ENCODE measurements at places on chromosomes 4 and X.

DNA sequence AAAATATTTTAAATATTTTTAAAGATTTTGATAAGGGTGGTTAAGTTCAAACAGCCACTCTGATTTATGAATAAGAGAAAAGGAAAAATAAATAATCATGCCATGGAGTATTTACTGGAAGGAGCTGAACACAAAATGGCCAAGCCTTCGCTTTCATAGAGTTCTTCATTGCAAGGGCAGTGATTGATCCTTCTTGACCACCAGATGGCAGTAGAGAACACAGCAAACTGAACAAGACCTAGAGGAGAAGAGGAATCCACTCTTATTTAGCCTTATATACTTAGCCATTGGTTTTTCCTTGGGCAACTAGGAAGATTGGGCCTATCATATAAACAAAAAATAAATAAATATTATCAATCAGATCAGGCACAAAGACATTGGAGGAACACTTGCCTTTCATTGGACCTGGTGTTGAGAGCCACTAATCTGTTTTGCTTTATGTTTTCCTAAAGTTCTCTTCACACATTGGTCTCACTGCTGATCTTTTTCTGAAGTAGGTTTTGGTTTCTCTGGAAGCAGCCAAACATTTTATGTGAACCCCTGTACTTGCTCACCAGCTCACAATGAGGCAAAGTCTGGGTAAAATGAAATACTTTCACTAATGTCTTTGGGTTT is 58.1 kb upstream of the PARM1 start:
- peak; percentile 88 for DNase-seq

GRCh38 chr4:121340247-121340646 is 40.6 kb downstream of the QRFPR start:
- DNase-seq = no peak

- DNase-seq = no peak
Measured at GRCh38 chrX:11244636-11245035, 48.6 kb upstream of the AMELX start.

DNA sequence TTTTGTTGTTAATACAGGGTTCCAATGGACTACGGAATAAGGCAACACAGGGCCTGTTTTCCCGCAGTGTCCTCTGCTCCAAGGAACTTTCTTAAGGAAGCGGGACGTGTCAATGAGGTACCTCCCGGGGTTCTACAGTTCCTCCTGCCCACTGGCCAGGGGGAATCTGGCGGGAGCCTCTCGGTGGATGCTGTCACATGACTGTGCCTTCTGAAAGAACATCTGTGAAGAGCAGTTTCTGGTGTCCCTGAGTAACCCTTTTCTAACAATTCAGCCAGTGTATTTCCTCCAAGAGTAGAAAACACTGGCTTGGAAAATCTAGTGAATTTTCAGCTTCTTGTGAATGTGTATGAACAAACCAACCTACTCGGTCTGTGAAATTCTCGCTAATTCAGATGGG is 32.7 kb downstream of the MFAP3L start:
- no peak for DNase-seq
